NCI-H226 (cell line): ENCODE measurements at places on chromosomes 5 and 9.

GRCh38 chr9:107863396-107863795 is 373.8 kb upstream of the KLF4 start:
- DNase-seq = no peak

GRCh38 chr5:127418974-127419682 is 98.3 kb upstream of the PRRC1 start:
- DNase-seq = no peak

DNA sequence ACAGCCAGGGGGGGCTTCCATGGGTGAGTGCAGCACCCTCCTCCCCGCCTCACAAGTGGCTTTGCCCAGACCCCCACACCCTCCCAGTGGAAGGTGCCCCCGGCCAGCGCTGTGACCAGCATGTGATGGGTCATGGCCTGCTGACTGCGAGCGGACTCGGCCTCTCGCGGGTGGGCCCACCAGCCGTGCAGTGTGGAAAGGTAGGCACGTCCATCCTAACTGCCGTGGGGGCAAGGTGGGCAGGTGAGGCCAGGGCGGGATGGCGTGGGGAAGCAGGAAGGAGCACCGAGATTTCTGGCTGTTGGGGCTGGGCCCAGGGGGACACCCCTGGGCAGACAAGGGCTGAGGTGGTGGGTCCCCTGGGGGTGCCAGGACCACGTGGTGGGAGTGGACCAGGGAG is 12.1 kb downstream of the SOHLH1 start:
- no peak for DNase-seq

- peak; percentile 74 for DNase-seq
Measured at GRCh38 chr9:419571-420171, 205.0 kb downstream of the DOCK8 start.

- no peak for DNase-seq
Measured at GRCh38 chr9:133862585-133863256, 124.6 kb upstream of the SARDH start.

GRCh38 chr9:122389799-122390481 is 19.1 kb downstream of the PTGS1 start:
- no peak for DNase-seq
